ENCODE measurements at places on chromosomes 7 and 10.

GRCh38 chr7:1725199-1725690 is 55.2 kb downstream of the ELFN1 start:
- DNase-seq, result no peak

DNA sequence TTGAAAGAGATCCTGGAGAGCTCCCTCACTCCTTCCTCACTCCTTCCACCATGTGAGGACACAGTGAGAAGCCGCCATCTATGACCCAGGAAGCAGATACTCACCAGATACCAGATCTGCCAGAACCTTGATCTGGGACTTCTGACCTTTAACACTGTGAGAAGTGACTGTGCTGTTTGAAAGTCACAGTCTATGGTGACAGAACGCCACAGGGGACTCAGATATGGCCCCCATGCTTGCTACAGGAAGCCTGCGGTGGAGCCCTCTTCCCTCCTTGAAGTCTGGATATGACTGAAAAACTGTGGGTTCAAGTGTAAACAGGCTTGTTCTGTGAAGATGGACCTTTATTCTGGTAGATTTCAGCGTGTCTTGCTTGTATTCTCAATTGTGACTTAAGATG is 297.8 kb downstream of the KLF6 start:
- DNase-seq, result no peak

GRCh38 chr7:42445691-42446090 is 208.7 kb upstream of the GLI3 start:
- DNase-seq, result no peak

DNA sequence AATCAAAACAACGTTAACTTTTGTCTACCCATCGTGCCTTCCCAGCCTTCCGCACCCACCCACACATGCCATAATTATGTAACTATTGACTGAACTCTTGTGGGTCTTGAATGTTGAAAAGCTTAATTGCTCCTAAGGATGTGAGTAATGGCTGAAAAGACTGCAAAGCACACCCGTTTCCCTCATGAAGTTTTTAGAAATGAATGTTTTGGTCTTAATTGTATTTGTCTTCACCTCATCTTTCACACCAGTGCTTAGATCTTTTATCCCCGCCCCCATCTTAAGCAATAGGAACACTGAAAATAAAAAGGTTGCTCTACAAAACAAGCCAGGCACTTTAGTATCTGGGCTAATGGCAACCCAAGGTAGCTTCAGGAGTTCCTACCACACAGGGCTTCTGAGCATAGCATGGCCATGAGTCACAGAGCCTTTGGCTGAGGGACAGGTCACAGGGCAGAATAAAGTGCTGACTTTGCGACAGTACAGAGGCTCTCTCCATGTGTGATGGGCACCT is 690.5 kb downstream of the PARD3 start:
- DNase-seq, result no peak

DNA sequence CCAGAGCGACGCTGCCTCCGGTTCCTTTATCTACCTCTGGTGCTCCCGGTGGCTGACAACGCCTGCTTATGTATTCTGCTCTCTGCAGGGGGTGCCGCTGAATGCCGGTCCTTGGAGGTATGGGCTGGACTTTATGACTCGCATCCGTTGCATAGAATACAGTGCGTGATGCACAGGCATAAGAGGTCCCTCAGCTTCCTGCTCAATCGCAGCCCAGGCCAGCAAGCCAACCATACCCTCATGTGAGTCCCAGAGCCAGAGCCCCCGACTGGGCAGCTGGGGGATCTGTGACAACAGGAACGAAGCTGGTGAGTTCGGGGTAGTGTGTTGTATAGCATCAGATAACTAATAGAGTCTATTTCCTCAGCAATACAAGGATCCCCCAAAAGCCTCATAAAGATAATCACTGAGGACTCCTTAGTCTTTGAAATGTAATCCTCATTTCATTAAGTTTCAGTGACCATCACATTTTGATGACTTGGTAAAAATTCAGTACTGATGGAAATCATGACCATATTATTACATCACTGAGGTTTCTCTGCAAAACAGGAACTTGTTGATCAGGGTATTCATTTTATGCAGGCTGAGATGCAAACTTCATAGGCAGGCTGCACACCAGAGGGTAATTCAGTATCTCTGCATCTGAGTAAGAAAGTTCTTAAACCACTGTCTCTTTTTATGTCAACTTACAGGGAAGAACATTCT is 607.8 kb downstream of the PTPRN2 start:
- no peak for DNase-seq

- no peak for DNase-seq
Observed at GRCh38 chr10:109924087-109924486, 776 bp upstream of the XPNPEP1 start.

- peak; percentile 86 for DNase-seq
Observed at GRCh38 chr10:79331709-79332108, 15.6 kb upstream of the PPIF start.

- no peak for DNase-seq
Observed at GRCh38 chr7:101677391-101677790, 48.3 kb upstream of the MYL10 start.

- DNase-seq, result no peak
Observed at GRCh38 chr10:109166935-109167334, 756.4 kb downstream of the XPNPEP1 start.

- DNase-seq, result no peak
Observed at GRCh38 chr7:143490717-143491306, 13.1 kb downstream of the TAS2R41 start.

- no peak for DNase-seq
Observed at GRCh38 chr10:23319835-23320234, 24.8 kb downstream of the C10orf67 start.

- no peak for DNase-seq
Observed at GRCh38 chr10:71333129-71333887, 14.2 kb downstream of the SLC29A3 start.

- no peak for DNase-seq
Observed at GRCh38 chr7:3177271-3177670, 123.8 kb upstream of the SDK1 start.

GRCh38 chr10:106711313-106711906 is 453.1 kb downstream of the SORCS1 start:
- DNase-seq, result no peak

DNA sequence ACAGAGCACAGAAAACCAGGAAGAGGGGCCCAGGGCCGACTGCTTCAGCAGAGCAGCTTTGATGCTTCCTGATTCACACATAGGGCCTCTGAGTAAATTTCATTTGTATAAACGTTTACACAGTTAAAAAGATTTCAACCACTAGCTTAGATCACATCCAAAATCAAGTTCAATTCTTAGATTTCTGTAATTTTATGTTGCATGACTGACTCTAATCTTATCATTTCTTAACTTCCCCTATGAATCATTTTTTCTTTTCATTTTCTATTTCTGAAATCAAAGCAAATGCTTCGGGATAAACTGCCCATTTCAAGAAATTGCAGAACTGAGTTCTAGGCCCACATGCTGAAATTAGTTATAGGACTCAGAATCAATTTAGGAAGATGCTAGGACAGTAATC is 224.7 kb downstream of the INHBA start:
- DNase-seq, result no peak

GRCh38 chr10:124942317-124943169 is 620 bp downstream of the ZRANB1 start:
- no peak for DNase-seq

DNA sequence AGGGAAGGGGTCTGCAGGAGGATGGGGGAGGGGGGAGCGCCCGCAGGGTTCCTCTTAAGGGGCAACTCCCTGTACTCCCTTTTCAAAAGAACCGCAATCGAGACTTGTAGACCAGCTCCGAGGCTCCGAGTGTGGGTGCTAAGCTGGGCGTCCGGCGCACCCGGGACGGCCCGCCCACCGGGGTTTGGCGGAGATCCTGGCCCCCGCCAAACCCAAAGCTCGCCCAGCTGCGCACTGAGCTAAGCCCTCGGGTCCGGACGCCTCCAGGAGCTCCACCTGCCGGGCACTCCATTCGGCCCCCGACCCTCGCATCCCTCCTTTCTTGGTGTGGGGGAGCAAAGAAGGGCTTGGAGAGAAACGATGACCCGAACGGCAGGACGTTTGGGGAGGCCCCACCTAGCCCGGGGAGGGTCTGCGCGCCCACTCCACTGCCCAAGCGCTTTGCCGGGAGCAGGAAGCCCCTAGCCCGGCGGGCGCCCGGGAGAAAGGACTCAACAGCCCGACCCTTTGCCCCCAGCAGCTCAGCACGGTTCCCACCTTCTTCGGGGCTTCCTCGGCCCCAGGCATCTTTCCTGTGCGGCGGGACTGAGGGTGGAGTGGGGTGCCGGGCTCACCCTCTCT is 651 bp downstream of the AFAP1L2 start:
- DNase-seq, result no peak

DNA sequence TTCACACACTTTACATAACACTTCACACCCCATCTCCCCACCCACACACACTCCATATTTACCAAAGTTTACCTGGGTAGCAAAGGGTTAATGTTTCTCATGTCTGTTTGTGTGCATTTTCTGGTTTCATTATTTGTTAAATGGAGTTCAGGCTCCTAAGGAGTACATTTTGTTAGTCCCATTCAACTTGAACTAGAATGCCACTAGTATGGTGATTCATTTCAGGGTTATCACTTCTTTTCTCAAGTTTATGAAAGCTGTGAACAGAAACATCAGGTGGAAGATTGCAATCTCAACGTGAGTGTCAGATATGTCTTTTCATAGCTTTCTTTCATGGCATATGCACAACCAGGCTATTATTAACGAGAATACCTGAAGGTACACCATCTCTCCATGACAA is 1027.5 kb downstream of the GATA3 start:
- no peak for DNase-seq

DNA sequence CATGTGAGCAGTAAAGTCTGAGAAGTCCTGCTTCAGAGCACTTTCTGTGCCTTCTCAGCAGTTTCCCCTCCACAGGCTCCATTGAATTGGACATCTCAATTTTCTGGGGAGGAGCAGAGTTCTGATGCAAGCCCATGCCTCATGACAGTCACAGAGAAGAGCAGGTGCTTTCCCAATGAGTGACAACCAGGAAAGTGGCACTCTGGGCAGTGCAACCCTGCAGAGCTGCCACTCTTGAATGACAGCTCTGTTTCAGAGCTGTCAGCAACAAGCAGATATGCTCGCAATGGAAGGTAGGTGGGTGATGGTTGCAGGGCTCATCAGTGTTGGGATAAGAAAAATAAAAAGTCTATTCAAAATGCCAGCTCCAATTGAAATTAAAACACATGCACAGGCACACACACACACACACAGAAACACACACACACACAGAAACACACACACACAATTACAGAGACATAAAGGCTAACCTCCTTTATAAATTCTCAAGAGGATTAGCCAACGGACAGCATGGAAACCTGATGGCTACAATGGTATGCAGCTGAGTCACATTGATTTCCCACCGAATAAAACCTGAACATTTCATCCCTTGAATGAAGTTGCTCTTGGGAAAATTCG is 50.5 kb downstream of the C10orf67 start:
- DNase-seq, result no peak

GRCh38 chr10:62647375-62648092 is 157.0 kb upstream of the ADO start:
- DNase-seq, result no peak

DNA sequence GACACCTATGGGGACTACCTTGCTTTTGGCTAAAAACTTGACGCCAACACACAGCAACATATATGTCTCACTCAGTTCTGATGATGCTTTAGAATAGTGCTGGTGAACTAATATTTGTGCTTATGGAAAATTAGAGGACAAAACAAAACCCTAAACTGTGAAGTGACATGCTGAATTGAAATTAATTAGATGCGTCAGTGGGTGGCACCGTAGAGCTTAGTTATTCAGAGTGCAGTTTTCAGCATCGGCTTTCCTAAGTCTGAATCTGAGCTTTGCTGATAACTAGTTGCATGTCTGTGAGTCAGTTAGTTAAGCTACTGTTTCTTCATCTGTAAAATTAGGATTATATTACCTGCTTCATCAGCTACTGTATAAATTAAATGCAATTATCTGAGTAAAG is 245.0 kb upstream of the SORCS1 start:
- DNase-seq, result no peak

DNA sequence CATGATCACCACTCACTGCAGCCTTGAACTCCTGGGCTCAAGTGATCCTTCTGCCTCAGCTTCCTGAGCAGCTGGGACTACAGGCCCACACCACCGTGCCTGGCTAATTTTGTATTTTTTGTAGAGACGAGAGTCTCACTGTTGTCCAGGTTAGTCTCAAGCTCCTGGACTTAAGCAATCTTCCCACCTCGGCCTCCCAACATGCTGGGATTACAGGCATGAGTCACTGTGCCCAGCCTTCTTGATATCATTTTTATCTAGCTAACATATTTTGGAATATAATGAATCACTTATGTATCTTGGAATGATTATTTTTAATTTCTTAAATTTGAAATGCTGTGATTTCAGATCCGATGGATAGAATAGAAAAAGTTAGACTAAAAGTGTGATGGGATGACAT is 18.4 kb downstream of the ARL4A start:
- no peak for DNase-seq

DNA sequence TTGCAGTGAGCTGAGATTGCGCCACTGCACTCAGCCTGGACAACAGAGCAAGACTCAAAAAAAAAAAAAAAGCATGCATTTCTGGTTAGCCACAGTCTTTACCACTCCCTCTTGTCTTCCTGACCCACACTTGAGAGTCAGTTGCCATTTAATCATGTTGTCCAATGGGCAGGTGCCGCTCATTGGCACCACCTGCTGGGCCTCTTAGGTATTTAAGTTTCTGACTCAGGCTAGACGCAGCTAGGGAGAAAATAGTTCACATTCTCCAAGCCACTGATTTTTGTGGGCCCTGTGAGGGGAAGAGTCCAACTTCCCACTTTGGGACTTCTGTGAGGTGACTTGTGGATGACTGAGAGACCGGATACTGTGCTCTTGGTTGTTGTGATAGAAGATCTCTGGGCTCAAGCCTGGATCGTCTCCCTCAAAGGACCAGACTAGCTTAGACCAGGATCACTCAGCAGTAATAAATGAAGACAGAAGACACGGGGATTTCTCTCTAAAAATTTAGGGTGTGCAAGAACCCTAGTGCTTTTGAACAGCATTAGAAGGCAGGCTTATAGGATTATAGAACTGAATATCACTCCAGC is 26.8 kb upstream of the SORCS3 start:
- no peak for DNase-seq

- DNase-seq, result no peak
Observed at GRCh38 chr7:44094365-44094764, 9.8 kb upstream of the AEBP1 start.

DNA sequence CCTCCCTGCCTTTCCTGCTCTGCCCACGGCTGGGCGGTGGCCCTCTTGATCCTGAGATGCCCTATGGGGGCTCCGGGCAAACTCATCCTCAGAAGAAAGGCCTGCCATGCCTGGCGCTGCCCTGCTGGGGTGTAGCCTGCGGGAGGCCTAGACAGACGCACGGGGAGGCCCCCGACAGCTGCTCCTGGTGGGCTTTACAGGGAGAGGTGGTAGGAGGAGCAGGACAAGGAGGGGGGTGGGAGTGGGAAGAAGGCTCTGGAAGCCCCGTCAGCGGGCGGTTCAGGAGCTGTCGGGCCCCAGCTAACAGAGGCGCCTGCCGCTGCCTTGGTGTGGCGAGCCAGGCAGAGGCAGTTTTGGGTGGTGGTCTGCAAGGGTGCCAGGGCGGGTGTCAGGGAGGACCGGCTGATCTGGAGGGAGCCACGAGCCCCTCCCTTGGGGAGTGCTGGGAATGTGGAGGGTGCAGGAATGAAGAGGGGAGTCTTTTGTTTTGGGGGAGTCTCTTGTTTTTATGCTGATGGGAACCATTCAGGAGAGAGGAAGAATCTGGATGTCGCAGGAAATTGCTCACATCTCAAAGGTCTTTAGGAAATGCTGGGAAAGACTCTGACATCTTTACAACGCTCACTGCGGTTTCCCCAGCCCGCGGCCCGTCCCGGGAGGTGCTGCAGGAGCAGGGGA is 63.5 kb downstream of the CFAP46 start:
- no peak for DNase-seq

GRCh38 chr10:1736144-1736971 is 967 bp downstream of the ADARB2 start:
- DNase-seq, result no peak

GRCh38 chr10:80260295-80261243 is 28.9 kb downstream of the MAT1A start:
- peak; percentile 7 for DNase-seq
